T-helper 1 cell treated with Interleukin-12 subunit alpha and Interleukin-12 subunit beta and Interleukin-4 antibody, amounts not matched to agents 30 ng/mL and 1 ng/mL, for 36 hours (primary cell): ENCODE measurements at places on chromosomes 12 and 14. TPM values are rescaled to one million over a fixed set of nuclear protein-coding genes. Genes with fewer than 3 reads are reported as not detected.

PPM1H gene
- total RNA-seq = 0.24 TPM in 1 of 2 replicates, not detected in the other

PIK3C2G gene
- not detected in 2 replicates for total RNA-seq

SIRT4 gene
- total RNA-seq = 1.6 and 3.0 TPM in 2 replicates

SMAGP gene
- total RNA-seq = 0.98 and 2.4 TPM in 2 replicates

TMPRSS12 gene
- total RNA-seq = not detected in 2 replicates

GALNT9 gene
- total RNA-seq = not detected in 2 replicates
